ENCODE measurements at places on chromosomes 5 and 9.

- no peak for DNase-seq
These were observed 42.5 kb downstream of the FXN start for GRCh38 chr9:69078069-69078468.

DNA sequence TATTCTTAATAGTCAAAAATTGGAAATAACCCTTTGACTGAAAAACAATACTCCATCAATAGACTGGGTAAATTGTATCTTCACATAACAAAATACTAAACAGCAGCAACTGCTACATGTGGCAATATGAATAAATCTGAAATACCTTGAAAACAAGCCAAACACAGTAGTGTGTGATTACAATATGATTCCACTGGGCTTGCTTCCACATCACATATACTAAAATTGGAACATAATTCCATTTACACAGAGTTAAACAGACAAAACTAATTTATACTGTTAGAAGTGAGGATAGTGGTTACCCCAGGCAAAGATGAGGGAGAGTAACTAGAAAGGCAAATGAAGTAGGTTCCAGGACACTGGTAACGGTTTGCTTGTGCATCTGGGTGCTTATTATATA is 20.4 kb downstream of the FNIP1 start:
- DNase-seq: no peak

- no peak for DNase-seq
These were observed 68.8 kb upstream of the GPR151 start for GRCh38 chr5:146584750-146585149.

GRCh38 chr9:27537756-27538155 is 8.1 kb upstream of the MOB3B start:
- no peak for DNase-seq

- DNase-seq: no peak
These were observed 153.6 kb upstream of the TYRP1 start for GRCh38 chr9:12539580-12539975.

- no peak for DNase-seq
These were observed 45.2 kb downstream of the GCNT4 start for GRCh38 chr5:75006865-75007822.

DNA sequence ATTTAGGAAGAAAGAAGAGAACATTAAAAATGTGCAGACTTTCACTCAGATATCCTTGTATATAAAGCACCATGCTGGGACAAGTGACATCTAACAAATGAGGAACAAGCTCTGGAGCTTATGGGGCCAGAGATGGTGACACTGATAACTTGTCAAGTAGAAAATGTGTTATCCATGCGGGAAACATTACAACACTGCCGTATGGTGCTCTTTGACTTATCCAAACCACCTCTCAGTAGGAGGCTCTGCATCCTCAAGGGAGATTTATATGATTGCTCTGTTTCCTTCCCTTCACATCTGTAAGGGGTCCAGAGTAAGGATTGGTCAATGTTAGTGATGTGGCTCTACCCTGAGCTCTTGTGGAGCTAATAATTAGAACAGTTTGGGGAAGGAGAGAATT is 23.5 kb downstream of the KCTD16 start:
- DNase-seq: no peak

GRCh38 chr5:6273090-6273735 is 105.1 kb downstream of the MED10 start:
- DNase-seq: no peak

GRCh38 chr5:123294544-123294943 is 128.7 kb downstream of the CEP120 start:
- DNase-seq: no peak

GRCh38 chr9:77534376-77535057 is 113.6 kb downstream of the GNA14 start:
- DNase-seq: no peak

- no peak for DNase-seq
These were observed 25.1 kb downstream of the GDNF start for GRCh38 chr5:37814699-37815098.

- no peak for DNase-seq
These were observed 51.3 kb downstream of the TGFBI start for GRCh38 chr5:136080113-136080482.

GRCh38 chr5:15807871-15808270 is 307.9 kb downstream of the FBXL7 start:
- no peak for DNase-seq

- DNase-seq: no peak
These were observed 114.0 kb downstream of the KCNIP1 start for GRCh38 chr5:170617533-170618490.

DNA sequence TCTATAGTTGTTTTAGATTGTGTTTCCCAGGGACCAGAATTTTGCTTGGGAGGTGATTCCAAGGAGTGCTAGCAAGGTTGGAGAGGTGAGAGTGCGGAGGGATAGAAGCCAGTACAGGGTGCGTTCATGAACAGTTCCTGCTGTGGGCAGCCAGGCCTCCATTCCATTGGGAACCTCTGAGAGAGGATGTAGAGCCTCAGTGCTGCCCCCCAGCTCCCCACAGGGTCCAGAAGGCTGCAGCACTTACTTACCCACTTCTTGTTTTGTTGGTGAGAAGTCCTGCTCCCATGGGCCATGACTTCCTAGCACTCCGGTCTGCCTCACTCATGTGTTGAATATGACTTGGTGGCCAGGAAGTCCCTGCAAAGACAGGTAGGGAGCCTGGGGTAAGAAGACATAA is 128.2 kb upstream of the GAS1 start:
- DNase-seq: no peak

DNA sequence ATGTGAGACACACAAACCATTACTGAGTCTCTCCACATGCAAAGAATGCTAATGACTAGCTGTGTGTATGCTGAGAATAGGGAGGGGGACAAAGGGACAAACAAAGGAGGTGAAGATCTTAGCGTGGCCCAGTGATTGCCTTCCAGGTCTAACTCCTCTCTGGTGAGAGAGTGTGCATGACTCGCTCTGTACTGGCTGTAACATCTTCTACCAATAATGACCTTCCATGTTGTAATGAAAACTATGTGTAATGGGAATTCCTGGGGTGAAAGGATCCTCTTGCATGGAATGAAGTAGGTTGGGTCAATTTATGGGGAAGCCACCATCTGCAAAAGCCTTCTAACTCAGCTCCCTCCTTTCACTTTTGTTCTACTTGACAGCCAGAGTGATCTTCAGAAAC is 24.4 kb upstream of the GPR151 start:
- DNase-seq: no peak

DNA sequence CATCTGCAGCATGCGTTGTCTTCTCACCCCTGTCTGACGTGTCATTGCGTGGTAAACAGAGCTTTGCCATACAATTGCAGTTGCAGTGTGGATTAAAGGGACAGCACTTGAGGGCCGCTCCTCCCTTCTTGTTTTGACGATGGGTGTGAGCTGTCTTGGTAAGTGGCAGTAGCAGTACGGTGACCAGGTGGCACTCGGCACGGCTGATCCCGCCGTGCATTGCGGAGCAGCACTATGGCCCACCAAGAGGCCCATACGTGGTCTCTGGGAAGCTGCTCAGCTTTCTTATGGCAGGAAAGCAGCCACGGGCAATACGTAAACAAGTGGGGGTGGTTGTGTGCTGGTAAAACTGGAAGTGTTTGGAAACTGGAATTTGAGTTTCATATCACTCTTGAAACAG is 25.1 kb downstream of the EHMT1 start:
- DNase-seq: no peak

GRCh38 chr9:127393645-127394044 is 3.3 kb upstream of the SLC2A8 start:
- no peak for DNase-seq

DNA sequence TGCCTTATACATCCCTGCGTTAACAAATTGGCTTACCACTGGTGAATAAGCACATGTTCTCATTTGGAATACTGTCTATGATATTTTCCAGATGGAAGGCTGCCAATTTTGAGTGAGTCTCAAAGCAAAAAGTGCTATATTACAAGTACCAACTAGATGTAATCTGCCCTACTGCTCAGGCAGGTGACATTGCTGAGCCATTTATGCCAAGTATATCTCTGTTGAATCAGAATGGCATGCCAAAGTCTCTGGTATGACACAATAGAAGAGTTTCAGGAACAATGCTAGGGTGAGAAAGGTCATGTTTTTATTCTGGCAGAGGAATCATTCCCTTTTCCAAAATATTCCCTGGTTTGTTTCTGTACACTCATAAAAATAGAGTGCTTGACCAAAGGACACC is 356.5 kb downstream of the CDH9 start:
- no peak for DNase-seq

- no peak for DNase-seq
These were observed 11.2 kb upstream of the PAM start for GRCh38 chr5:102743900-102744299.

DNA sequence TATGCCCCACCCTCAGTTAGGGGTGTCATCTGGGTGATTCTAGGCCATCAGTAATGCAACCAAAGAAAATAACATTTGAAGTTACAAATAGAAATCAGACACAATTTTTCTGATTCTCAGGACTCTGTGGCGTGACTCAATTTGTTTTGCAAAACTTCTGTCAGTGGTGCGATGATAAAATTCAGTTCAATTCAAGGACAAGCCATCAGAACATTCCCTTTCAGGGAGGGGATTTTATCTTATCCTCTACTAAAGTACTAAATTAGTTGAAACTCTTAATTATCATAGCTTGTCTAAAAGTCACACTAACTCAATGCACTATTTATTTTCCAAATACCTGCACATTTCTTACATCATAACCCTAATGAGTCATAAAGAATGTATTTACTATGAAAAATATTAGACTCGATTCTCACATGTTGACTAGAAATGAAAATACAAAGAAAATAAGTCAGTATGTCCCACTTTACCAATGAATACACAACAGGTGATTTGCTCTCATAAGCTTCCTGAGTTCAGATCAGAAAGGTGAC is 28.2 kb downstream of the HTR4 start:
- DNase-seq: no peak

GRCh38 chr9:7367726-7368125 is 431.9 kb downstream of the DMAC1 start:
- no peak for DNase-seq
